ENCODE measurements at places on chromosomes 2 and 18. TPM values are rescaled to one million over a fixed set of nuclear protein-coding genes. Genes with fewer than 3 reads are reported as not detected.

ABCB11 gene
- 0.02 TPM for total RNA-seq

PPM1B gene
- total RNA-seq: 94.2 TPM

DNA sequence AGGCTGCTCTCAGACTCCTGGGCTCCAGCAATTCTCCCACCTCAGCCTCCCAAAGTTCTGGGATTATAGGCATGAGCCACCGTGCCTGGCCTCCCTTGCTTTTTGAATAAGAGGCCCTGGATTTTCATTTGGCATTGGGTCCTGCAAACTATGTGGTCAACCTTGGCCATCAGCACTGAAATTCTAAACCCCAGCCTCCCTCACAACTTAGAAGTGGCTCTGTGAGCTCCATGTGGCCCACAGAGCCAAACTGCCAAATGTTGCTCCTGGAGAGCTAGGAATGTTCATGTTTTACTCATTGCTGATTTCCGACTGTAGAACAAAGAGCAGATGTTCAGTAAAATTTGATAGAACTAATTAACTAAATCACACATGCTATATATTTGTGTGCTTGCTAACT is 210.6 kb upstream of the AGAP1 start:
- no peaks in the 10 kb centered on the region for H3K4me1 ChIP-seq
- H3K27ac ChIP-seq: no peak overlapping the region
- no peak for DNase-seq
- H3K36me3 ChIP-seq: no peaks in the 10 kb centered on the region
- no peak overlapping the region for H3K4me3 ChIP-seq

- peaks cover 65% of the 10 kb centered on the region for H3K4me1 ChIP-seq
- no peaks in the 10 kb centered on the region for H3K27me3 ChIP-seq
- peak overlapping the region; percentile 82 for H3K27ac ChIP-seq
- no peak for DNase-seq
- peak overlapping the region; percentile 96 for H3K4me3 ChIP-seq
Measured at GRCh38 chr18:11982981-11983380, 1.7 kb downstream of the IMPA2 start.

L3MBTL4 gene
- 1.3 TPM for total RNA-seq

PFN4 gene
- not detected for total RNA-seq

GRCh38 chr2:236536727-236537398 is 32.8 kb upstream of the ACKR3 start:
- H3K4me1 ChIP-seq: peaks cover 3% of the 10 kb centered on the region
- H3K27ac ChIP-seq: no peak overlapping the region
- no peak for DNase-seq

SERPINB12 gene
- total RNA-seq: not detected

- no peak for DNase-seq
- no peak overlapping the region for H3K4me3 ChIP-seq
- no peaks in the 10 kb centered on the region for H3K27me3 ChIP-seq
- H3K27ac ChIP-seq: no peak overlapping the region
- H3K4me1 ChIP-seq: no peaks in the 10 kb centered on the region
Measured at GRCh38 chr18:27366151-27366550, 181.0 kb upstream of the CHST9 start.

GRCh38 chr2:220785178-220785577 is 786.9 kb downstream of the EPHA4 start:
- H3K27me3 ChIP-seq: peaks cover 58% of the 10 kb centered on the region
- no peak overlapping the region for H3K4me3 ChIP-seq
- H3K36me3 ChIP-seq: no peaks in the 10 kb centered on the region
- no peak overlapping the region for H3K27ac ChIP-seq

DNA sequence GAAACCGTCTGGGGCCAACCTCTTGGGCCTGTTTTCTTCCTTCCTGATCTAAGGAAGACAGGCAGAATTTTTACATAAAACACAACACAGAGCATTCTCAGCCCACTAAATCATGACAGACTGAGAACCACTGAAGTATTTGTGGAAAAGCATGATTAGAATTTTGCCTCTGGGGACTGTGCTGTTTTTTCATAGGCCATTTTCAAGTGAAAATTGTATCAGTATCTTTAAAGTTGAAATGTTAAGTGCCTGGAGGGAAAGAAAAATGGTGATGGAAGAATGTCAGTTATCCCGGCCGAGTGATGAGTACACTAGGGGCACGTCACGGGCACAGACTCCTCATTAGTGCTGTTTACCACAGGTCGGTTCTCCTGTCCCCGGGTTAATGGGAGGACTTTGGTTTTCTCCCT is 36.9 kb downstream of the EHD3 start:
- H3K27ac ChIP-seq: no peak overlapping the region
- peaks cover 13% of the 10 kb centered on the region for H3K36me3 ChIP-seq
- peaks cover 41% of the 10 kb centered on the region for H3K4me1 ChIP-seq
- H3K27me3 ChIP-seq: no peaks in the 10 kb centered on the region
- no peak for DNase-seq

GRCh38 chr18:4293337-4293736 is 161.8 kb downstream of the DLGAP1 start:
- DNase-seq: no peak
- no peak overlapping the region for H3K4me3 ChIP-seq
- H3K4me1 ChIP-seq: peaks cover 13% of the 10 kb centered on the region

GRCh38 chr18:41418598-41418997 is 536.4 kb upstream of the PIK3C3 start:
- no peak overlapping the region for H3K27ac ChIP-seq
- H3K27me3 ChIP-seq: no peaks in the 10 kb centered on the region
- H3K4me3 ChIP-seq: no peak overlapping the region
- peaks cover 20% of the 10 kb centered on the region for H3K4me1 ChIP-seq
- no peak for DNase-seq
- no peaks in the 10 kb centered on the region for H3K36me3 ChIP-seq

OSBPL6 gene
- total RNA-seq: 8.3 TPM

MYO7B gene
- 0.02 TPM for total RNA-seq

DNA sequence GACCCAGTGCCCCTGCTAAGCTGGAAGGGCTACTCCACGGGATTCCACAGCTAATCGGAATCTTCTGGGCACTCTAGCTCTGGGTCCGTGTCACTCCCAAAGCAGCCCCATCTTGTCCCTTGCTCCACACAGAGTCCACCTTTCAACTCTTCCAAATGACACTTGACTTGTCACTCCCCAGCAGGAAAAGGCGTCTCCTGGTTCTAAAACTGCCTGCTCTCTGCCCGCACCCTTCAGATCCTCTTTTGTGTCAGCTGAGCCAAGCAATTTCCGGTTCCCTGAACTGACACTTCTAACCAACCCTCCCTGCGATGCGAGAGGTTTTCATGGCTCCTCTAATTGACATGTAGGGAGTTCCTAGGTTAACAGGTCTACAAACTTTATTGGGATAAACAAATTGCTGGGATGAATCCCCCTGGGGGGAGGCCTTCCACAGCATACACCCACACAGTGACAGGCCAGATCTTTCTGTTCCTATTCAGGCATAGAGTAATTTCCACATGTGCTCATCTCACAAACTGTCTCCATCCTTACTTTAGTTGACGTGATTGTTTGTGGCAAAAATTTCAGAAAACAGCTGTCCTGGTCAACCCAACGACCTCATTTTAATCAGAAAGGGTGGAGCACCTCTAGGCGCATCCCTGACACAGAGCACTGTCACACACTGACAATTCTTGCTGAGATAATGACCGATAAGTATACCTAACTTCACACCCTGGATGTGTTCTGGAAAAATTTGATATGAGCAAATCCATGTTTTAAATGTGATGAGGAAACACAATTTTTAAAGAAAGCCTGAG is 104.9 kb downstream of the RBMS1 start:
- peaks cover 56% of the 10 kb centered on the region for H3K4me1 ChIP-seq
- no peaks in the 10 kb centered on the region for H3K36me3 ChIP-seq
- H3K27ac ChIP-seq: no peak overlapping the region
- DNase-seq: no peak
